Myometrial cell (primary cell): ENCODE measurements at places on chromosomes 6 and 20. TPM values are rescaled to one million over a fixed set of nuclear protein-coding genes. Genes with fewer than 3 reads are reported as not detected.

The ADGRB3 gene
- 0.18 TPM in 1 of 2 replicates, not detected in the other for total RNA-seq

The C20orf202 gene
- not detected in 2 replicates for total RNA-seq

The ADGRG6 gene
- 16.7 and 22.0 TPM in 2 replicates for total RNA-seq

The WFDC10B gene
- not detected in 2 replicates for total RNA-seq

The ZC3H12D gene
- total RNA-seq, result under 0.01 TPM in 1 of 2 replicates, not detected in the other

The LAMA4 gene
- 128 and 138 TPM in 2 replicates for total RNA-seq
